ENCODE measurements at places on chromosomes 7 and 10. TPM values are rescaled to one million over a fixed set of nuclear protein-coding genes. Genes with fewer than 3 reads are reported as not detected.

Gene ELOVL3
- total RNA-seq, result not detected

GRCh38 chr7:657565-658119, 68.9 kb upstream of the DNAAF5 start:
- DNase-seq, result no peak
- H3K4me1 ChIP-seq, result no peaks in the 10 kb centered on the region
- H3K27ac ChIP-seq, result no peak overlapping the region
- peaks cover 8% of the 10 kb centered on the region for H3K27me3 ChIP-seq
- H3K36me3 ChIP-seq, result no peaks in the 10 kb centered on the region

DNA sequence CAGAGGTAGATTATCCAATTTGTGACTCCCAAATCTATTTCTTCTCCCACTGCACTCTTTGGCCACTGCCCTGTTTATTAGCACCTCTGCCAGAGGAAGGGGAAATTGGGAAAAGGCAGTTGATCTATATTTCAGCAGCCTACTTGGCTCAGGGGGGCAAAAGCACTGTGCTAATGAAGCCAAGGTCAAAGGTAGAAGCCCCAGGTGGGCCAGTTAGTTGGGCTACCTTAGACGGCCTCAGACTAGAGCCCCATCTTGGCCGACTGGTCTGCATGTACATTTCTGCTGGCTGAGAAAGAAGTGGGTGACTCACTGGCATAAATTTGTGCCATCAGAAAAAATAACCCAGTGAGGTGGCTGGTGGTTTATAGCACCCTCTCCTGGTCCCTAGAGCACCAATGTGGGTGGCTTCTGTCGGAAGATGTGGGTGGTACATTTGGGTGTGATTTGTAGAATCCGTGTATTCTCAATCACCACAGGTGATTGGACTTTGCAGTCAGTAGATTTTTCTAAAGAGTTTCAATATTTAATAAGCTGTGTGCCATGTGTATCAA, 293.3 kb upstream of the MKI67 start:
- H3K27ac ChIP-seq, result no peak overlapping the region
- H3K4me3 ChIP-seq, result no peak overlapping the region
- H3K27me3 ChIP-seq, result no peaks in the 10 kb centered on the region
- DNase-seq, result no peak
- no peaks in the 10 kb centered on the region for H3K4me1 ChIP-seq

DNA sequence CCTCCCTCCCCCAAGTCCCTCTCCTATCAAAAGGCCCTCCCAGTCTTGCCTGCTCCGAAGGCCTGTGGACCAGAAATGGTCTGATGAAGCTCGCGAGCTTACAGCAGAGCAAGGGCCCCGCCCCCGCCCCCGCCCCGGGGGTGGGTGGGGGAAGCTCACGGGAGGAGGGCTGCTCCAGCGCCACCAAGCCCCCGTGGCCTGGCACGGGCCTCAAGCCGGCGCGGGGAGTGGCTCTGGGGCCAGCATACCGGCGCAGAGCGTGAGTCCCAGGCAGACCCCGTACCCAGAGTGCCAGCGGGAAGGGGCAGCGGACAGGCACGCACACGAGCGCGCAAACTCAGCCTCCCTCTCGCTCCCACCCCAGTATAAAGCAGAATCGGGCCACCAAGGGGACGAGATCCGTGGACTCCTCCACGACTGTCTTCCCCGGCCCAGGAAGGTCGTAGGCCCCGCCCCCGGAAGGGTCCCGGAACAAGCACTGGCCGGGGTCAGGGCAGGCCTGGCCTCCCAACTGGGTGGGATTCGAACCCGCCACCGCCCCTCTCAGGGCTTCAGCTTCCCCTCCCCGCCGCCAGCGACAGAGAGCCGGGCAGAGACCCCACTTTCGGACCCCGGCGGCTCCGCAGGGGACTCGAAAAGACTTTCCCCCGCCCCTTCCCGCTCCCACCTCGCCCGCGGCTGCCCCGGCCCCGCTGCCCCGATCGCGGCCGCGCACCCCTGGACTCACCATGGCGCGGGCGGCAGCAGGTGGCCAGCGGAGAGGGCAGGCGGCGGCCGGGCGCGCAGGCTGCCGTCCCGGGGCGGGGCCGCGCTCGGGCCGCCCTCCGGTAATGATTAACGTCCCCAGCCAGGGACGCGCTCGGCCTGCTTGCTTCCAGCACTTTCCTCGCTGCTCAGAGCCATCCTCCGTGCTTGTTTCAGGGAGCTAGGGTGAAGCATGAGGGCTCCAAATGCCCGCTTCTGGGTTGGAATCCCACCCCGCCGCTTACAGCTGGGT, at the start of gene PCBD1:
TSS of gene PCBD1 (minus strand) at position 762 of the 997 bp plus-strand sequence. CDS start at position 730, 32 bp downstream.
- peak within 1 kb of the TSS; percentile 81 for H3K4me3 ChIP-seq
- H3K27me3 ChIP-seq, result no peaks in the 10 kb centered on the region
- H3K27ac ChIP-seq, result peak within 1 kb of the TSS; percentile 95

DNA sequence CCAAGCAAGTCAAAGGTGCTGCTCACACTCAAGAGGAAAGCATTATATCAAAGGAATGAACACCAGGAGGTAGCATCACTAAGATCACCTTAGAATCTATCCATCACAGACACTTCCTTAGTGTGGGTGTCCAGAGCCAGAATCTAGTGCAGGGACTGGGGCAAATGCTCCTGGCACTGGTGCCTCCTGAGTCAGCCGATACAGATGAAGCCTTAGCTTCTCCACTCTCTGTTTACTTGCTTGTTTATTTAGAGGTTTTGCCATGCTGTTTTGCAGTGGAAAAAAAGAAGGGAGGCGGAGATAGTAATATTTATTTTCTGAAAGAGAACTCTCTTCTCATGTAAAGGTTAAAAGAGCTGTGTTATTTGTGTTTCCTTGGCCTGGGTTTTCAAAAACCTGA, 303.1 kb downstream of the WDR11 start:
- H3K4me3 ChIP-seq, result no peak overlapping the region
- H3K27me3 ChIP-seq, result no peaks in the 10 kb centered on the region
- no peaks in the 10 kb centered on the region for H3K36me3 ChIP-seq
- H3K4me1 ChIP-seq, result no peaks in the 10 kb centered on the region

- DNase-seq, result no peak
- no peaks in the 10 kb centered on the region for H3K36me3 ChIP-seq
- no peak overlapping the region for H3K4me3 ChIP-seq
- H3K4me1 ChIP-seq, result no peaks in the 10 kb centered on the region
These were observed 73.6 kb downstream of the AGK start for GRCh38 chr7:141624763-141625162.
